ENCODE measurements at places on chromosomes 5 and 9.

GRCh38 chr9:92740446-92740961 lies 24.1 kb downstream of the BICD2 start:
- DNase-seq: no peak

DNA sequence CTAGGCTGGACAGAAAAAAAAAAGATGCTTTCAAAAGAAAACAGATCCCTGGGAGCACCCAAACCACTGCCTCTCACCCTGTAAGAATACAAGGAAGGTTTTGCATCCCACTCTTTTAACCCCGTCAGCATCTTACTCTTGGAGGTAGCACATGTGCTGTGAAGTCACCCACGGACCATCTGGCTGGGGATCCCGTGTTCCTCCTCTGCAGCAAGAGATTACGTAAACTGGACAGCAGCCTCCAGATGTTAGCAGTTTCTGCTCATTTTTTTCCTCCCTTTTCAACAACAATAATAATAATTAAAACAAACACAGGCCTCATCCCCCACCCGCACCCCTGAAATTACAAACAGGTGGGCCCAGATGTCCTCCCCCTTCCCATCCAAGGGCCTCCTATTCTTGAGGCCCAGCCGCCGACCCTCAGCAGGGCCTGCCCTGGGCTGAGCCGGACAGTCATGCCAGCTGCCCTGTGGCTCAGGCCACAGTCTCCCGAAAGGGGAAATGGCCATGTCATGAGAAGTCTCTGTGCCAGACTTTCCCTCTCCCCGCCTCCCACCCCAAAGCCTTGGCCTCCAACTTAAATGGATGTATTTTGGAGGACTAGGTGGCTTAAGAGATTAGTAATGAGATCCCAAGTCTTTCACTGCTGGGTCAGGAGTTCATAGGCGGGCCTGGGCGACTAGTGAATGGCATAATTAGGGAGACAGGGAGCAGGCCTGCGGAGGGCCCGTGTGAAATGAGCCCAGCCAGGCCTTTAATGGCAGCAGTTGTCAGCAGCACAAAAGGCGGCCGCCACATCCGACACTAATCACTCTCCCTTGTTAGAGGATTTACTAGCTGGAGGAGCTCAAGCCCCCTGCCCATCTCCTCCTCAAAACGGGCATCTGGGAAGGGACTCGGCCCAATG lies 165.1 kb downstream of the PAPPA start:
- no peak for DNase-seq

DNA sequence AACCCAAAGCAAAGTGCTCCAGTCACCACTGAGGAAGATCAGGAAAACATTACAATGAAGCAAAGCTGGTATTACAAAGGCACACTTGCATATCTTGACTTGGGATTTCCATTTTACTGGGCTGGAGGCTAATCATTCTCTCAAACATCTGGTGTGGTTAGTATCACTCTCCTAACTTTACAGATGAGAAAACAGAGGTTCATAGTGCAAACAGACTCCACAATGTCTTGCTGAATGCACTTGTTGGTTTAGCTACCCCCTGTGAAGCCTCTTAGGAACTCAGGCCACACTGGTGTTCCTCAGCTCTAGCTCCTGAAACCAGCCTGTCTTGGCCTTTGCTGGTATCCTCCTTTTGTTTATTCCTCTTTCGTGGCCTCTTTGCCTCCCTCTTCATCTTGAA lies 29.5 kb upstream of the SMAD5 start:
- DNase-seq: no peak

DNA sequence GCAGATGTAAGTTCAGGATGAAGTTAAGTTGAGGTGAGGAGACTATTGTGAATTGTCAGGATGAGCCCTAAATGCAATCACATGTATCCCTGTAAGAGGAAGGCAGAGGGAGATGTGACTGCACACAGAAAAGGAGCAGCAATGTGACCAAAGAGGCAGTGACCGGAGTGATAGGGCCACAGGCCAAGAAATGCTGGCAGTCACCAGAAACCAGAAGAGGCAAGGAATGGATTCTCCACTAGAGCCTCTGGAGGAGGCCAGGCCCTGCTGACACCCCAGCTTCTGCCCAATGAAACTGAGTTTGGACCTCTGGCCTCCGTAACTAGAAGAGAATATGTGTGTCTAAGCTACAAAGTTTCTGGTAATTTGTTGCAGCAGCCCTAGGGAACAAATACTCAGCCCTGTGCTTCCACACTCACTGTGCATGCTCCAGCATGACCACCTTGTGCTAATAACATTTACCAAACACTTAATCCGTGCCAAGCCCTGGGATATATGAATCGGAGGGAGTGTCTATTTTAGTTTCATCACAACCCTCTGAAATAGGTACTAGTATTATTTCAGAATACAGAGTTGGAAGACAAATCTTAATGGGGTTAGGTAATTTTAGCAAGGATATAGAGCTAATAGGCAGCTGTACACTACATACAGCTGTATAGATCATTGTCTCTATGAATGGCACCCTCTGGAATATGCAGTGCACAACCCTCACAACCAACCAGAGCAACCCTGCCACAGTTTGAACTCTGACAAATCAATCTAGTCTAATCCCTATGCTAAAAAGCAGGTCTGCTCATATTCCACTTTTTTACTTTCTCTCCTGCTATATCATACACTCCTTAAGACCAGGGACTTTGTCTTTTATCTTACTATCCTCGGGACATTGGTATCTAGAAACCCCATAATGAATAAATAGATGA lies 7.8 kb upstream of the GPX8 start:
- no peak for DNase-seq

- no peak for DNase-seq
Observed at GRCh38 chr5:171506951-171507350, 87.5 kb downstream of the FGF18 start.

DNA sequence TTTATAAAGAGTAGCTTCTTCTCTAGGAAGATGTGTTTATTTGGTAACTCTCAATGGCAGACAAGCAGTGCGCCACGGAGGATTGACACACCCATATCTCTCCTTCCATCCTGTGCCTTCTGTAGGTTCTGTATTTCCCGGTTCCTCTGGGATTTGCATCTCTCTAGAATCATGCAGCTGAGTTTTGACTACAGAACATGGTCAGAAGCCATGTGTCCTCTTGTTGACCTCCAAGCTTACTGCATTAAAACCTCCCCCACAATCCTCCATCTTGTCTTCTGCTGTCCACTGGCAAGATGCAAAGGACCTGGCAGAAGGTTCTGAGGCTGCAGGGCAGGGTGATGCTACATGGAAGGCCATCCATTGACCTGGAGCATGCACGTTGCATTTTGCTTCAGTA lies 482.0 kb downstream of the DMRT2 start:
- DNase-seq: no peak

DNA sequence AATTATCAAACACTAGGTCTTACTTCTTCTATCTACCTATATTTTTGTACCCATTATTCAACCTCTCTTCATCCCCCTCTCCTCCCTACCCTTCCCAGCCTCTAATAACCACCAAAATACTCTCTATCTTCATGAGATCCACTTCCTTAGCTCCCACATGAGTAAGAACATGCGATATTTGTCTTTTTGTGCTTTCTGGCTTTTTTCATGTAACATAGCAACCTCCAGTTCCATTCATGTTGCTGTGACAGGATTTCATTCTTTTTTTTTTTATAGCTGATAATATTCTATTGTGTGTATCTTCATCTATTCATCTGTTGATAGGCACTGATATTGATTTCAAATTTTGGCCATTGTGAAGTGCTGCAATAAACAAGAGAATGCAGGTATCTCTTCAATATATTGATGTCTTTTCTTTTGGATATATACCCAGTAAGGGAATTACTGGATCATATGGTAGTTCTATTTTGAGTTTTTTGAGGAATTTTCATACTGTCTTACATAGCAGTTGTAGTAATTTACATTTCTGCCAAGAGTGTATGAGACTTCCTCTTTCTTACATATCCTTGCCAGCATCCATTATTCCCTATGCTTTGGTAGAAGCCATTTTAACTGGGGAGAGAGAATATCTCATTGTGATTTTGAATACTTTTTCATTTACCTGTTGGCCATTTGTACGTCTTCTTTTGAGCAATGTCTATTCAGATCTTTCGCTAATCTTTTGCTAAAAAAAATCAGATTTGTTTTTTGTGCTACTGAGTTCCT lies 156.8 kb downstream of the DCP2 start:
- DNase-seq: no peak

DNA sequence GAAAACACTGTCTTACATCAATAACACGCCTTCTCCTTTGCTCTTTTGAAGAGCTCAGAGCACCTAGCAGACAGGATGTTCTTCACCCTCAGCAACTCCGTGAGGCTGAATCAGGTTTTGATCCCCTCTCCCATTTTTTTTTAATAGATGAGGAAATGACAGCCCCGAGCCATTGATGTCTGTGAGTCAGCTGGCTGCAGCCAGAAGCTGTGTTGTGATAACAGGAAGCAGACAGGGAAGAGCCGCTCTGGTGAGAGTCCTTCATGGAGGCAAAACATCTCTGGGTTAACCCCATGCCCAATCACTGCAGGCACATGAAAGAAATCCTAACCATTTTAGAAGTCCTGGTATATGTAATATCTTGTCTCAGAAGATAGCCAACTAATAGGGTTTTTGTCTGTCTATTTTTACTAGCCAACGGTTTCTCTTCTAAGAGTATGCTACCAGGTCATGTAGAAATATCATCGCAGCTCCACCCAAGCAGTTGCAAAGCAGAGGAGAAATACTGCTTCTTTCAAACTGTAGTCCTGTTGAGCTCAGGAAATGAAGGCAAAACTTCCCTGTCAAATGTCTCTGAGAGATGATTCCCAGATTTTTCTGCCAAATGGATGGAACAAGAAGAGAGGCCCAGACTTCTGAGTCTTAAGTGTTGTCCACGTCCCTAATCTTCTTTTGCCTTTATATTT lies 568.9 kb downstream of the CCDC171 start:
- no peak for DNase-seq

DNA sequence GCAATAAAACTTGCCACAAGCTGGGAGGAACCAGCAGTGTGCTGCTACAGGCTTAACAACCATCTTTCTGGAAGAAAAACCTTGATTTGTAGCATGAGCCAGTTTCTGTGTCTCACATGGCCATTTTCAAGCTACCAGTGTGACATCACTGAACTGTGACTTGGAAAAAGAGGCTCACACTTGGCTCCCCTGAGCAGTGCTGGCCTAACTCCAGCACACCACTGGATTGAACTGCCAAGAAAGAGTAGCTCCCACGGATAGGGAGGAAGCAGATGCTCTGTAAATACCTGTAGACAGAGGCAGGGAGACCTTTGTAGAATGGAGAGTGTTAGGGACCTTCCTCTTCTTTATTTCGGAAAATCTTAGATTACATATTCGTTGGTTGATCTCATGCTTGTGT lies 197.9 kb downstream of the SH3GL2 start:
- no peak for DNase-seq

DNA sequence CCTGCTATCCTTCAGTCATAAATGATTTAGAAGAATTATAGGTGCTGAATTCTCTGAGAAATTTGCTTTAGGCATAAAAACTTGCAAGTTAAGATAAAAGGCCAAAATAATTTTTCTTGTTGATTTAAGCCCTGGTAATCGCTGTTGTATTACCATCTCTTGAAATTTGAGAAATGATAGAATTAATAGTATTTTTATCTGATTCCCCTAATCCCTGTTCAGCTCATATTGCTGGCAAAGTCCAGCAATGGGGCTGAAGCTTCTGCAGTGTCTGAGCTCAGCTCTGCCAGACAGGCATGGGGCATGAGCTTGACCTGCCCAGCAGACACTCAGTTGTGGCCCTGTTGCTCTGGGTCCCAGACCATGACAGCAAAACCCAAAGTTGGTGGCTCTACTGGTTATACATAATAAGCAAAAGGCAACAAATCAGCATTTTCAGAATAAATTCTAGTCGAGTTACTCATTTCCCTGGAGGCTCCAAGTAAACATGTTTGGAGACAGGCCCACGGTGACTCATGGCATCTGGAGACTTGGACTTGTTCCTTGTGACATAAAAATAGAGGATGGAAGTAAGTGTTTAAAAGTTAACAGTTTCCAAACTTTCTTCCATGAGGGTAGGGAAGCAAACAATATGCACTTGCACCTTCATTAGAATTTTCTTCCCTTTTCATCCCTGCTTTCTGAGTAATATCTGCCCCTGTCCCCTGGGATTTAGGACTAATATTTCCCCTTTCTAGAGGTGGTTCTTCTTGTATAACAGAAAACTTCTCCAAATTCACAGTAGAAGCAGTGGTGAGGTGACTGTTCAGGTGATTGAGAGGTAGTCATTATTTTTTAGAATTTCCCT lies 60.2 kb upstream of the SLC2A8 start:
- peak; percentile 5 for DNase-seq

DNA sequence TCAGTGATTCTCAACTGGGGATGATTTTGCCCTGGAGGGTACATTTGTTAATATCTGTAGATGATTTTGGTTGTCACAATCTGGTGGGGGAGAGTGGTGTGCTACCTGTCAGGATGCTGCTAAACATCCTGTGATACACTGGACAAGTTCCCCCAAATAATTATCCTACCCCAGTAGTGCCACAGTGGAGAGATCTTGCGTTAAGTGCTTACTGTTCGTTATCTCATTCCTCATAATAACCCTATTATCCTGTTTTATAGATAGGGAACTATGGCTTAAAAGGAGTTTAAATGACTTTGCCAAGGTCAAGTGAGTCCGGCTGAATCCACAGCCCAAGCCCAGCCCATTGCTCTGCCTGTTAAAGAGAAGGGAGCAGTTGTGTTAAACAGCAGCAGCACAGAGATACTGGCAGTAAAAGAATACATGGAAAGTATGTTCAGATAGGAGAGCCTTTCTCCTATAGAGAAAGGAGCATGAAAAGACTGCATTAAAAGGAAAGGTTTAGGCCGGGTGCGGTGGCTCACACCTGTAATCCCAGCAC lies 15.4 kb downstream of the CNOT8 start:
- DNase-seq: no peak

- DNase-seq: no peak
Observed at GRCh38 chr9:13688990-13689600, 409.6 kb upstream of the MPDZ start.

DNA sequence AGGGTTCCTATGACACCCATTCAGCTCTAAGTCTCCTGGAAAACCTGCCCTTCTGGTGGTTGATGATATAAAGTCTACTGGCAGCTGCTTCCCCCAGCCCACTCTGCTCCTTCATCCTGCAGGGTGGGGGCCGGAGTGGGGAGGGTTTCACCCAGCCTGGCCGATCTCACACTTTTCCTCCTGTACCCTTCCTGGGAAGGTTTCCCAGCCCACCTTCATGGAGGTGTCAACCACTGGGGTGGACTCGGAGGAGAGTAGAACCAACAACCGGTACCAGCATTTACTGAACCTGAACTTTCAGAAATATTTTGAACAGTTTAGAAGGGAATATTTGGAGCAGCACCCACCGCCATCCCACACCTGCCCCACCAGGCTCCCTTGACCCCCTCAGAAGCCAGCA lies 30.4 kb downstream of the ROR2 start:
- no peak for DNase-seq

DNA sequence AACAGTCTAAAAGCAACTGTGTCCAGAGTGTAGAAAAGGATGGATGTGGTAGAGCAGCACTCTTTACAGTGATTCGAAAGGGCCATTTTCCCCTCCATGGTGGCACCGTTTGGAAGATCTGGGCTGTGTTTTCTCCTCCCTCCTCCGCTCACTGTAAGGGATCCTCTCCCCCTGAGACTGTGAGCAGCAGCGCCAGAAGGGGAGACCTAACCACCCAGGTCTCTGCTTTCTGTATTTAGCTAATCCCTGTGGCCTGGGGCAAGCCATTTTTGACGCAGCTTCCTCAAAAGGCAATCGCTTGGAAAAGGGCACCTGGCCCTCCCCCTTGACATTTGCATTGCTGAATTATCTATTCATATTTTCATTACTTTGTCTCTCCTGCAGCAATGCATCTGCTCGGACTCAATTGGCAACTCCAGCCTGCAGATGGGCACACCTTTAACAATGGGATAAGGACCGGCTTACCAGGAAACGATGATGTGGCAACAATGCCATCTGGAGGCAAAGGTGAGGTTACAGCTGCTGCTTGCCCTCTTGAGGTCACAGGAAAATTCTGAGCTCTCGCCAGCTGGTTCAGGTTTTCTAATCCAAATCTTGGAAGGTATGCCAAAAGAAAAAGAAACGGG lies 244.3 kb upstream of the WWC1 start:
- DNase-seq: no peak
